Bone marrow (tissue), 2 donors: ENCODE measurements at places on chromosomes 1 and 21.

- DNase-seq, result no peak
Measured at GRCh38 chr1:191662051-191662450, 496.2 kb upstream of the RGS18 start.

DNA sequence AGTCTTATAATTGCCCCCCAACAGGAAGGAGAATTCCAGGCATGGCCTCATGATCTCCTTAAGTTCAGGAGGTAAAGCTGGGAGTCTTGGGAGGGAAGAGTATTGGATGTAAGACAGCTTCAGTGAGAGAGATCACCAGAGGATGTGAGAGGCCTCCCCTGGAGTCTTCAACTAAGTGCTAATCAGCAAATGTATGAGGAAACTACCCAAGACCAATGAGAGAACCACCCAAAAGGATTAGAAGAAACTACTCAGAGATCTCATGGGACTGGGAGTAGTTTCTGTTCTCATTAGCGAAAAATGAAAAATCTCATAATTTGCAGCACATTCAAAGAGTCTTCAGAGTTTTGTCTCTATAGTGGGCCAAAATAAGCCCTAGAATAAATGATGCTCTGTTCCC lies 36.6 kb upstream of the WNT2B start:
- DNase-seq, result no peak

- DNase-seq, result no peak
Measured at GRCh38 chr1:65795311-65795710, 2.6 kb downstream of the PDE4B start.

DNA sequence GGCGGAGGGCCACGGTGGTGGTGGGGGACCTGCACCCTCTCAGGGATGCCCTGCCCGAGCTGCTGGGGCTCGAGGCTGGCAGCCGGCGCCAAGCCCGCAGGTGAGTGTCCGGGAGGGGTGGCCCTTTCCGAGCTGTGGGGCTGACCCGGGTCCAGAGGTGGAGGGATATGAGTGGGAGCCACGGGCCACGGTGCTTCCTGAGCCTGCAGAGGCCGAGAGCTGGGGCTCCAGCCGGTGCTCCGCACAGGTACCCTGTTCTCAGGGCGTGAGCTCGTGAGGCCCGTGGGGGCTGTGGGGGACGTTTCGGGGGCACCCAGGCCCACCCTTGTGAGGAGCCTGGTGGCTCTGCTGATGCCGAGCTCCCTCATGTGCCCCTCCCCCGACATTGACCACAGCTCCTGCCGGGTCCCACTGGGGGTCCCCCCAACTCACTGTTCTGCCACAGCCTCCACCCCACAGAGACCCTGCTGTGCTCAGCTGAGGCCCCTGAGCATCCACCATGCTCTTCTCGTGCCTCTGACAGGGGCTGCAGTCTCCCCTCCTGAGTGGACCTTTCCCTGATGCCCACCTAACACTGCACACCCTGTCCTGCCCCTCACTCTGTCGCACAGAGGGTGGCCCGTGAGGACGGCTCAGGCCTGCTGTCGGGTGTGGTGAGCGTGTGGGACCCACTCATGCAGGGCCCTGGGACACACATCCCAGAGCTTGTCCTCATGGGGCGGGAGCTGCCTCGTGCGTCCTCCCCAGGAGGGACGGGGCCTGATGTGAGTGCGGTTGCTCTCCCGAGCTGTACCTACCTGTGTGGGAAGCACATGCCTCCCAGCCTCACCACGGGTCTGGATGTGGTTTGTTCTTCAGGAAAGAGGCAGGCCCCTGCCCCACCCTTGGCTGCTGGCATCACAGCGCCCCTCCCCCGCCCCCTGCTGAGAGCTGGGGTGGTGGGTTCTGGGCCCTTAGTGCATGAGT lies 27.5 kb downstream of the SLX9 start:
- no peak for DNase-seq

DNA sequence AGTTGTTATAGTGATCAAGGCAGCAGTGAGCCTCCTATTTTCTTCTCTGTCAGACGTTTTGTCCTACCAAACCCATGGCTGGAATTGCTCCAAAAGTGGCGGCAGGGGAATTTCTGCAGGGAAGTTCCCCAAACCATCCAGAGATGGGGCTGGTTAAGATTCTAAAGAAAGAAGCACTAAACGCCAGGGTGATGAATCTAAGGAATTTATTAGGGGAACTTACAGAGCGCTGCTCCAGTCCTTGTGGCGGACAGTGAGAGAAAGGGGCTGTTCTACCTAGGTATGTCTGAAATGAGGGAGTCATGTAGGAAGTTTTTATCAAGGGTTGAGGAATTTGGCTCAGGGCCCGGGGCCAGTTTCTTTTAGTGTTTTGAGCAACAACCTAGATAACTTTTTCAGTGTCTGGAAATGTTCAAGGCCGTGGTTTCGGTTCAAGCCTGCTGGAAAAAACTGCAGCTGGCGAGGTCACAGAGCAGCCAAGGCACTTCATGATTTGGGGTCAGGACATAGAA lies 222.4 kb upstream of the B3GALT2 start:
- DNase-seq, result no peak

DNA sequence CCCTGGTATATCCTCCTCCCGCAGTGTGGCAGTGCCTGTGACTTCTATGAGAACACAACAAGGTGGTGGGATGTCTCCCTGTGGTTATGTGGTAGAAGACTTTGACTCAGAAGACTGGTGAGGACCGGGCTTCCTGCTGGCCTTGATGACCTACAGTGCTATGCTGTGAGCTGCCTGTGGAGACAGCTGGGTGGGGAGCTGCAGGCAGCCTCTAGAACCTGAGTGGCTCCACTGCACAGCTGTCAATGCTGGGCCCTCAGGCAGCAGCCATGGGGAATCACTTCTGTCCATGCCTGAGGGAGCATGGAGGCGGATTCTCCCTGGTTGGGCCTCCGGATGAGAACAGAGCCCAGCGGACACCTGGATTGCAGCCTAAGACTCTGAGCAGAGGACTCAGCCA lies 14.9 kb downstream of the SLC1A7 start:
- no peak for DNase-seq

GRCh38 chr1:169874229-169874628 lies 19.5 kb downstream of the SCYL3 start:
- DNase-seq, result no peak

DNA sequence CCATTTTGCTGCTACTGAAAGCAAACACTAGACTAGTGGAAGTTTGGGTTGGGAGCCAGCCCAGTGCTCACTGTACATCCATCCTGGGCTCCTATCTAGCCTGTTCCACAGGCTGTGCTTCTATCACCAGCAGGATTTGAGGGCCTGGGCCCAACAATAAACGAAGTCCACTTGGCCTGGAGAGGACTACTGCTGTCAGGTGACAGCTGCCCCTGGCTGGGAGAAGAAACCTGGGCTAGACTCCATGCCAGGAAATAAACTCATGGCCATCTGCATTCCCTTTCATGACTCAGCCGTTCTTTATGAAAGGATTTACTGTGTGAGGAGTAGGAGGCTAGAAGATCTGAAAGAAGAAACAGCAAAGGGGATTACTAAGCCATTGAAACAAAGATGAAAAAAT lies 35.5 kb downstream of the COLGALT2 start:
- DNase-seq, result no peak

DNA sequence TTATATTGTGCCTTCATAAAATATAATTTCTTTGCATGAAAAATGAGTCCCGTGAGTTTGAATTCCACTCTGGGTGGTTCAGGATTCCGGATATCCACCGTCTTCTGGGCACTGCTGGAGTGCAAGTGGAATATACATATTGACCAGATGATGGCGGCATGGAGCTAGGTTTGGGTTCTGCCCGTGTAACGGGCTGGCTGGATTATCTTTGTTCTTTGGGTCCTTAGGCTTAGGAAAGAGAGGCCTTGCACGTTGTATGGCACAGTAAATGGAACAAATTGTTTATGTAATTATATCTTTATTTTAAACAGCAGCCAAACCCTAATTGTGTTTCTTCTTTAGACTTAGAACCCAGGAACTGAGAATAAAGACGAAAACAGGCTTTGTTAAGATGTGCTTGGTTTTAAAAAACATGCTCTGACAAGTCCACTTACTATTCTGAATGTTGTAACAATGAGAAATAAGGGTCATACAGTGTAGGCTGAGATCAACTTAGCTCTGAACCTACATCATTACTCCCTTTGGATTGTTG lies 13.5 kb upstream of the ACBD6 start:
- no peak for DNase-seq

- no peak for DNase-seq
Measured at GRCh38 chr1:10696977-10697376, 99.5 kb downstream of the CASZ1 start.

GRCh38 chr1:47849591-47850261 lies 147.5 kb downstream of the TRABD2B start:
- no peak for DNase-seq

- no peak for DNase-seq
Measured at GRCh38 chr1:172382406-172382805, 38.1 kb upstream of the C1orf105 start.

DNA sequence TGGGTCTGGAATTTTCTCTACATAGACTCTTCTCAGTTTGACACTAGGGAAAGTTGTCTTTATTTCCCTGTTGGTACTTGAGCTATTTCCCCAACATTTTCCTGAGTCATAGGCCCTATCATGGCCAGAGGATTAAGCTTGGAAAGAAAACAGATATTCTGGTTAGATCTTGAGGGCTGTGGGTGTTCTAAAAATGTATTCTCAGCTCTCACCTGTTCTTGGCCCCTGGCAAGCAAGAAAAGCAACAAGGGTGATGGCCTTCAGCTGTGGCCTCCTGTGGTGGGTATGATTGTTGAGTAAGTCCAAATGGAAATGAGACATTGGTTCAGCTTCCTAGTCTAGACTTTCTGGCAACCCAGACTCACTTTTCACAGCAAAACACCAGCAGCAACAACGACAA lies 17.4 kb upstream of the LCE3A start:
- DNase-seq, result no peak

DNA sequence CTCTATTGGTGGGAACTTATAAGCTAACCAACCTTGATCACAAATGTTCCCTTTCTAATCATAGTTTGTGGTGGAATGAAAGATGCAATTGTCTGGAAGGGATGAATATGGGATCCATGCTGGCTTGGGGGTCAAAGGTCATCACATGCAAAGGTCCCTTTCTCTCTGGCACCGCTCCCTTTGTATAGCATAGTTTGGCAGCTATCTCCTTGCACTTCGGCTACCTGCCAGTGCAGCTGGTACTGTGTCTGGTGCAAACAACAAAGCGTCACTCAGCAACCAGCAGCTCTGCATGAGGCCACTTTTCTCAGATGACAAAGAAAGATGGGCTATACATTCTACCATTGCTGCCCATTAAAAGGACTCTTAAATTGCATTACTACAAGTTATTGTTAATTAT lies 188.2 kb upstream of the NFIA start:
- DNase-seq, result no peak

DNA sequence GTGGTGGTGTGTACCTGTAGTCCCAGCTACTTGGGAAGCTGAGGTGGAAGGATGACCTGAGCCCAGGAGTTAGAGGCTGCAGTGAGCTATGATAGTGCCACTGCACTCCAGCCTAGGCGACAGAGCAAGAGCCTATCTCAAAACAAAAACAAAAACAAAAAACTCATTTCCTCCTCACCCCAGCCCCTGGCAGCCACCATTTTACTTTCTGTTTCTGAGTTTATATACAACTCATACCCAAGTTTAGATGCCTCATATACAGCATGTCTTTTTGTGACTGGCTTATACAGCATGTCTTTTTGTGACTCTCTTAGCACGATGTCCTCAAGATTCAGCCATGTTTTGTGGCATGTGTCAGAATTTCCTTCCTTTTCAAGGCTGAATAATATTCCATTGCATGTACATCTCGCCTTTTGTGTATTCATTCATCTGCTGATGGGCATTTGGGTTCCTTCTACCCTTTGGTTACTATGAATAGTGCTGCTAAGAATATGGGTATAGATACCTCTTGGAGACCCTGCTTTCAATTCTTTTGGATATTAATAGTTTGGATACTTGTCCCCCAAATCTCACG lies 14.7 kb downstream of the COA7 start:
- no peak for DNase-seq

DNA sequence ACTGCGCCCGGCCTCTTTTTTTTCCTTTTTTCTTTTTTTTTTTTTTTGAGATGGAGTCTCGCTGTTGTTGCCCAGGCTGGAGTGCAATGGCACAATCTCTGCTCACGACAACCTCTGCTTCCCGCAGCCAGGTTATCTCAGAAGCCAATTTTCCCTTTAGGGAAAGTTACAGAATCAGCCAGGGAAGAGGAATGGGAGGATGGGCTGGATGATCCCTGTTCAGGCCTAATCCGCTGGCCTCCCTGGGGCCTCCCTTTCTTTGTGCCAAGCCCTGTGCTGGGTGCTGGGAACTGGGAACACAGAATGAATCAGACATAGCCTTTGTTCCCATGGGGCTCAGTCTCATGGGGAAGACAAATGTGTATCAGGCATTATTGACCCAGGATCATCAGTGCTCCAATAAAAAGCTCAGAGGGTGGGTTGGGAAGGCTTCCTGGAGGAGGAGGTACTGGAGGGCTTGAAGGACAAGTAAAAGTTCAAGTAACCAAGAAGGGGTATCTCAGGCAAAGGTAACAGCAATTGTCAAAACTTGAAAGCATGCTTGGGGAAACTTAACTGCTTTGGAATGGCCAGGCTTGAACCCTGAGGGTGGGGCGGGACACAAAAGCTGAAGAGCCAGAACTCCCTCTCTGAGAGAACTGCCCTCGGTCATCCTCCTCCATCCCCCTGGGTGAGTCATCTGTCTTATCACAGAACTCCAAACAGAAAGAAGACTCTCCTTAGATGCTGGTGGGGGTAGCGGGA lies 14.3 kb downstream of the ECHDC2 start:
- no peak for DNase-seq

DNA sequence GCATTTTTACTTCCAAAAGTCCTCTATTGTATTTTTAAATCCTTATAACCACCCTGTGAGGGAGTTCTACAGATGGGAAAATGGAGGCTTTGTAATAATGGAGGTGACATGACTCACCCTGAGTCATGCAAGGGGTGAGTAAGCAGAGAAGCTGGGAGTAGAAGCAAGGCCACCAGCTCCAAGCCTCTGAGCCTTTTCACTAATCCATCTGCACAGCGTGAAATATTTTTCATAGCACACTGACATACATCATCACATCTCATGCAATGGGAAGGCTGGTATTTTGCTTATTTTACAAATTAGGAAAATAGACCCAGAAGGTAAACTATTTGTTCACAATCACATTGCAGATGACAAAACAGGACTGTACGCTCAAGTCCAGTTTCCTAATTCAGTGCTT lies 96.9 kb downstream of the KCNH1 start:
- DNase-seq, result no peak

DNA sequence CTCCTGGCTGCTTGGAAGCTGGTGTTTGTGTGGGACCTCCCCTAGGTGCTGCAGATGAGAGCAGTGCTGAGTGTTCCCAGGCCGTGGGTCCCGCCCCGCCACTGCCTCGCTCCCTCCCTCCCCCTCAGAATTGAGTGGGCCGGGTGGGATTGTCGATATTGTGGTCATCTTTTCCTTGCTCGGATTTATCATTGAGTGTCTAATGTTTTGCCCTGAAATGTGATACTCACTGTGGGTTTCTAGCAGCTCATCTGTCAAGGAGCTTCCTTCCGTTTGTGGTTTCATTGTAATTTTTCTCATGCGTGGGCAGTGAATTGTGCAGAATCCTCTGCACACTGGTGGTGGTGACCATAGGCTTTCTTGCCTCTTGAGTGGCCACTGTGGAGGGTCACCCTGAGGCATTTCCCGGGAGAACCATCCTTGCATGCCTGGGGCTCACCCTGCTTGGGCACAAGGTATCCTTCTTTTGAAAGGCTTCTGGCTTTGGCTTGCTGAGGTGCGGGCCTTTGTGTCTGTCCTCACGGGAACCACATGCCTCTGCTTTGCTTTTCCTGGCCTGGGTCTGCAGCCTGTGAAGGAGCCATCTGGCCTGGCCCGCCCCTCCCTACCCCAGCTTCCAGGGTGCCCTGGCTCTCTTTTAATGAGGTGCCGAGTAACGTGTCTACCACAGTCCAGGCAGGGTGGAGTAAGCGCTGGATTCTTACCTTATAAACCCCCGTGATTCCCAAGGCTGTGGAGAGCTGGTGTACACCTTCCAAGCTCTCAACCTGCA lies 25.6 kb downstream of the SLX9 start:
- DNase-seq, result no peak
